ENCODE measurements at places on chromosomes 11 and 22.

GRCh38 chr11:112835591-112836255 lies 125.5 kb upstream of the NCAM1 start:
- no peak for DNase-seq

DNA sequence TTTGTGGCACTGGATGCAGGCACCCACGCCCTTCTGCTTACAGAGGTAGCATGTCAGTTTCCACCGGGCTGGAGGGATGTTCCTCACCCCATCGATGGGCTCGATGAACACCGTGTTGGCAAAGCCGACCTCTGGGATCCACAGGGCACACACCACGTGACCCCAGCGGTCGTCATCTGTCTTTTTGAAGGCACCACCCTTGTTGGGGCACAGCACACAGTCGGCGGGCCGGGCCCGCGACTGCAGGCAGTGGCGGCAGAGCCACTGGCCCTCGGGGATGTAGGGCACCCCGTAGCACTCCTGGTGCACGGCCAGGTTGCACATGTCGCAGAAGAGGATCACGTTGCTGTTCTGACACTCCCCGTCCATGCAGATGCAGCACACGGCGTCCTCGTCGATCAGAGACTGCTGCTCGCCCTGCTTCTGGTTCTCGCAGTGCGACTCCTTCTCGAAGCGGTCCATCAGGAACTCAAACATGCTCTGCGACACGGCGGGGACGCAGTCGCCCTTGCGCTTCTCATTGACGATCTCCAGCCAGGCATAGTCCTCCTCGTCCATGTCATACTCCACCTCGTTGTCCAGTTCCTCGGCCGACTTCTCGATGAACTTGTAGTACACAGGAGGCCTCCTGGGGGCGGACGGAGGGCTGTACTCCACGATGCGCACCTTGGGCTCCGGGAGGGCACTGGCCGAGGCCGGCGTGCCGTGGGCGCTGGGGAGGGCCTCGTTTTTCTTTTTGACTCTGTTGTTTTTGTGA lies 4.2 kb downstream of the BRD1 start:
- DNase-seq = no peak

GRCh38 chr11:34051349-34052035 lies at the start of gene CAPRIN1:
TSS of gene CAPRIN1 (plus strand) at chr11:34051731. CDS start at chr11:34052421, 690 bp downstream.
- DNase-seq = no peak

DNA sequence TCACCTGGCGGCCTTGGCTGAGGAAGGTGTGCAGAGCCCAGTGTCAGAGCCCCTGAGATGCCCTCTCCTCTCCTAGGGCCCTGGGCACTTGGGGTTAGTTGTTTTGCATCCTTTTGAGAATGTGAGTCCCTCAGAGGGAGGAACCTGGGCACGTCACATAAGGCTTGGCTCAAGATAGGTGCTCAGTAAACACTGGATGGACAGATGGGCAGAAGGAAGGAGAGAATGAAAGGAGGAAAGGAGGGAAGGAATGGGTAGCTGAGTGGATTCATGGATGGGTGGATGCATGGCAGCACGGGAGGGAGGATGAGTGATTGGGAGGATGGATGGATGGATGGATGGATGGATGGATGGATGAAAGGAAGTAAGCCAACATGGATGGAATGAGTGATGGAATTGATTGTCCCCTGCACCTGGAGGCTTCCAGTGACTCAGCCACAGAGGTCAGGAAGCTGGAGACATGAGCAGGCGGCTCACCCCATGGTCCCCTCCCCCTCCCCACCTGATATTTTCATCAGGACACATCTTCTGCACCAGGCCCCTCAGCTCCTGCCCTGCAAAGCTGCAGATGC lies 62.2 kb downstream of the IGLL1 start:
- no peak for DNase-seq

DNA sequence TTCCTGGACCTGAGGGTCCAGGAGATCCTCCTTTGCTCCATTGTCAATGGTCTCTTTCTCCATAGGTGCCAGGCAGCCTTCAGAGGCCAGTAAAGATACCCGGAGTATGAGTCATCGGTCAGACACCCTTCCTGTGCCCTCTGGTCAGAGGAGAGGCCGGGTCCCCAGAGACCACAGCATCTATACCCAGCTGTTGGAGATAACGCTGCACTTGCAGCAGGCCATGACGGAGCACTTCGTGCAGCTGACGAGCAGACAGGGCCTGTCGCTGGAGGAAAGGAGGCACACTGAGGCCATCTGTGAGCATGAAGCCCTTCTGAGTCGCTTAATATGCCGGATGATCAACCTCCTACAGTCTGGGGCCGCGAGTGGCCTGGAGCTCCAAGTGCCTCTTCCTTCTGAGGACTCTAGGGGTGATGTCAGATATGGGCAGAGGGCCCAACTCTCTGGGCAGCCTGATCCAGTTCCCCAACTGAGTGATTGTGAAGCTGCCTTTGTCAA lies at the start of gene ACCSL:
Gene ACCSL, plus strand, starts transcription at position 51 of the 501 bp plus-strand sequence. Its CDS starts 56 bp downstream, at position 107.
- DNase-seq = no peak

GRCh38 chr11:109956124-109956793 lies 136.9 kb upstream of the ZC3H12C start:
- DNase-seq = no peak

DNA sequence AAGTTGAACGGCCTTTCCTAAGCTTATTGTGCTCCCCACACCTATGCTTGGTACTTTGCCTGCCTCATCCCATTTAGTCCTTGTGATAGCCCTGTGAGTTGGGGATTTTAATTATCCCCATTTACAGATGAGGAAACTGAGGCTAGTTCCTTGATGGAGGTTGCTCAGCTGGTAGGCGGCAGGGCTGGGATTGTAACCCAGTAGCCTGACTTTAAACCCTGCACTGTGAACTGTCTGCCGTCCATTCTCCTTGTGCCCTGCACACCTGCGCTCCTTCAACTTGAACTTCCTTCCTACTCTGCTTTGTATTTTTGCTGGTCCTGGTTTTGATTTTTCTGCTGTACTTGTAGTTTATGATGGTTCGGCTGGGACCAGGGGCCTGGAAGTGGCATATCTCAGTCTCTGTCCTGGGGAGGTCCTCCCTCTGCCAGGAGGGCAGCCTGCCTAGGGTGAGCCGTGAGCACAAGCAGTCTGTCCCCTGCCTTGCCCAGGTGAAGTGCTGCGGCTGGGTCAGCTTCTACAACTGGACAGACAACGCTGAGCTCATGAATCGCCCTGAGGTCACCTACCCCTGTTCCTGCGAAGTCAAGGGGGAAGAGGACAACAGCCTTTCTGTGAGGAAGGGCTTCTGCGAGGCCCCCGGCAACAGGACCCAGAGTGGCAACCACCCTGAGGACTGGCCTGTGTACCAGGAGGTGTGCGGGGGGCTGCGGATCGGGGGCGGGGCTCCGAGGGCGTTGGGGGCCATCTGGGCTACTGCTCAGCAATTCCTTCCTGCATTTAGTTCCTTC lies 52.4 kb downstream of the CD82 start:
- DNase-seq = no peak

GRCh38 chr11:102510439-102511135 lies 20.0 kb downstream of the MMP7 start:
- DNase-seq = no peak

GRCh38 chr11:2670541-2671100 lies 29.2 kb downstream of the KCNQ1OT1 start:
- DNase-seq = no peak

GRCh38 chr11:117950993-117951961 lies 22.1 kb upstream of the TMPRSS13 start:
- DNase-seq = no peak

DNA sequence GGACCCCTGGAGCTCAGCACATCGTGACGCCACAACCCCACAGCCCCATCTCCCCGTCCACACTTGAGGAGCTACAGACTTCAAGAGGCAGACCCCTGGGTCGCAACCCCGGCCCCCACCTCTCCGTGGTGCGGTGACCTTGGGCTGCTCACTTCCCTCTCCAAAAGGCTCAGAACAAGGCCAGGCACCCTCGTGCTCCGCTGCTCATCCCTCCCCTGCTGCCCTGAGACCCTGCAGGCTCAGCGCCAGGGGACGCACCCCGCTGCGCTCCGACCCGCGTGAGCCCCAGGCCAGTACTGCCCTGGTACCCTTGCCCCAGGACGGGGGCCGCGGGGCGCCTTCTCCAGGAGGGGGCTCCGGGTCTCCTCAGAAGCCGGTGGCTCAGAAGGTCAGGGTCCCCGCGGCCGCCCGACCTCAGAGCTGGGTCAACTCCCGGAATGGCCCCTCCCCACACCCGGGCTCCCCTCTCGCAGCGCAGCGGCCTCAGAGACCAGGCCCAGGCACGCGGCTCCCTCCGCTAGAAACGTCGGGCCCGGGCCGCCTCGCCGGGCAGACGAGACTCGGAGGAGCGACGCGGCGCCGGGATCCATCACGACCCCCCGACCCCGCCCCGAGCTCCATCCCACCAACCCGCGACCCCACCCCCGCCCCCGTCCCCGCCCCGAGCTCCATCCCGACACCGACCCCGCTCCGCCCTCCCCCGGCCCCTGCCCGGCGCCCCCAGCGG lies 563 bp downstream of the GATD1 start:
- DNase-seq = no peak

DNA sequence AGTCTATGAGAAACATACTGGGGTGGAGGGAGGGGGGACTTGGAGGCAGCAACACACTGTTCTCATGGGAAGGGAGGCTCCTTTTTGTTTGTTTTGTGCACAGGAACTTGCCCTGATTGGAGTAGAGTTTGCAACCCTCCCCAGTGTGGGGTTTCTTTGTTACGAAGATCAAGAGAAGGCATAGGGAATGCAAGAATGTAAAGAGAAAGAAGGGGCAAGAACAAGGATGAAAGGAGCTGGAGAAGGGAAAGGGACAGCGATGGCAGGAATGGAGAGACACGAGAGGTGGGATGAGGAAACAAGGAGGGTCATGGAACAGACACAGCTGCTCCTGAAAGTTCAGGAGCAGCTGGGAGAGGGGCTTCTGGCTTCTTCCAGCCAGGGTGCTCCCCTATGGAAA lies 611.7 kb downstream of the NTM start:
- DNase-seq = no peak

DNA sequence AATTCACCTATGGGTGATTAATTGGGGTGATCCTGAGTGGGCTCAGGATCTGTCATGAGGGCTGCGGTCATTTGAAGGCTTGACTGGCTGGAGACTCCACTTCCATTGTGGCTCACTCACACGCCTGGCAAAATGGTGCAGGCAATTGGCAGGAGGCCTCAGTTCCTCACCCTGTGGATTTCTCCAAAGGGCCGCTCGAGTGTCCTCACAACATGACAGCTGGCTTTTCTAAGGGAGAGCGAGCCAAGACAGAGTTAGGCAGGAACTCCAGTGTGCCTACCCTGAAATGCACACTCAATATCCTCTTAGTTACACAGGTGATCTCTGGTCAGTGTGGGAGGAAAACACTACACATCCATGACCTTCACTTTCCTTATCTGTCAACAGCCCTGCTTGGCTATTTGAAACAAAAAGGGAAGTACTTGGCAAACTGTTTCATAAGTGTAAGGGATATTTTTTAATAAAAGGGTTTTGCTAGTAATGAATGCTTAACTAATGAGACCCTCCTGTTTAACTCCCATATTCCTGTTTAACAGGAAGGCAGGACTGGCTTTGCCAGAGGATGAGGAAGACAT lies 25.7 kb downstream of the OSBP2 start:
- no peak for DNase-seq

Measured in cortex of kidney (tissue), 1 donor.